Brain pericyte (primary cell): ENCODE measurements at places on chromosomes 7 and 10.

GRCh38 chr10:83140811-83141210, 998.5 kb upstream of the GHITM start:
- no peak for DNase-seq

DNA sequence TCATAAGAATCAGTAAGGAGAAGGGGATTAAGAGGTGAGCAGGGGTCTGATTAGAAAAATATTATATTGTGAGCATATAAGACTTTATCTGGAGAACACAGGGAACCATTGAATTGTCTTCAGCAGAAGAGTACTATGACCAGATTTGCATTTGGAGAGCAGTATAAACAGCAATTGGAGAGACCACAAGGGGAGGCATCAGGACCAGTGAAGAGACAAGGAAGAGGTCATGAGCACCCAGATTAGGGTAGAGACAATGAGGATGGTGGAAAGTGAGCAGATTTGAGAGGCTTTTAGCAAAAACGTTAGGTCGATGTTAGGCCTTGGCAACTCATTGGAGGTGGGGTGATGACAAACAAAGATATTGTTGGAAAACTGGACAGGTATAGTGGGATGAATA, 13.0 kb upstream of the SMIM30 start:
- DNase-seq = no peak

DNA sequence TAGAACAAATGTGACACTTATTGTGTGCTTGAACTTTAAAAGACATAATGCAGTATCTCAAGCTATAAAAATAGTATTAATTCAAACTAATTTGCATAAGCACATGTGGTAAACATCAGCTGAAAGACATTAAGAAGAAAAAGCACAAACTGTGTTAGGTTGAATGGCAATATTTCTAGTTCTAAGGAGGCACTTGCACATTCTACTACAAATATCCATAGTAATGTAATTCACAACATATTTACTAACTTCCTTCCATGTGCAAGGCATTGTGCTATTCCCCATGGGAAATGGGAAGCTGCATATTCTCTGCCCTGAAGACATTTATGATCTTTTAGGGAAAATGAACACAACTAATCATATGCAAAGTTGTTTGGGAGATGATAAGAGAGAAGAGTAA, 80.2 kb upstream of the SLC13A1 start:
- no peak for DNase-seq

- no peak for DNase-seq
Observed at GRCh38 chr7:148973256-148973655, 55.0 kb downstream of the PDIA4 start.

DNA sequence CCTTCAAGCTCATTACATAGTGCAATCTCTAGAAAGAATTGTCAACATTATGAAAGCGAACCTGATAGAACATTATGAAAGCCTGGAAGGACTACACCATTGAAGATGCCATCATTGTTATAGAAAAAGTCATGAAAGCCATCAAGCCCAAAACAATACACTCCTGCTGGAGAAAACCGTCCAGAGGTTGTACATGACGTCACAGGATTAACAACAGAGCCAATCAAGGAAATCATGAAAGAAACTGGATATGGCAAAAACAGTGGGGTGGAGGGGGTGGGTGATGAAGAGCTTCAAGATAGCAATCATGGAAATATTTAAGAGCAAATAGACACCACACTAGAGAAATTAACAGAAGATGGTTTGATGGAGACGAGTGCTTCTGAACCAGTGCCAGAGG, 45.7 kb downstream of the TOMM7 start:
- DNase-seq = no peak

GRCh38 chr10:29160150-29160617, 128.7 kb upstream of the LYZL1 start:
- DNase-seq = no peak

GRCh38 chr7:138105221-138105620, 29.0 kb downstream of the AKR1D1 start:
- no peak for DNase-seq

GRCh38 chr7:64608116-64608910, 45.4 kb upstream of the ZNF680 start:
- no peak for DNase-seq
